Stimulated activated CD4-positive, alpha-beta T cell treated with anti-CD3 and anti-CD28 coated beads, Interleukin-2, amount 100 ng/mL, for 24 hours (primary cell): ENCODE measurements at places on chromosomes 16 and 17.
A peak's percentile ranks its signal among the peaks of the same experiment; 100 is the strongest.

DNA sequence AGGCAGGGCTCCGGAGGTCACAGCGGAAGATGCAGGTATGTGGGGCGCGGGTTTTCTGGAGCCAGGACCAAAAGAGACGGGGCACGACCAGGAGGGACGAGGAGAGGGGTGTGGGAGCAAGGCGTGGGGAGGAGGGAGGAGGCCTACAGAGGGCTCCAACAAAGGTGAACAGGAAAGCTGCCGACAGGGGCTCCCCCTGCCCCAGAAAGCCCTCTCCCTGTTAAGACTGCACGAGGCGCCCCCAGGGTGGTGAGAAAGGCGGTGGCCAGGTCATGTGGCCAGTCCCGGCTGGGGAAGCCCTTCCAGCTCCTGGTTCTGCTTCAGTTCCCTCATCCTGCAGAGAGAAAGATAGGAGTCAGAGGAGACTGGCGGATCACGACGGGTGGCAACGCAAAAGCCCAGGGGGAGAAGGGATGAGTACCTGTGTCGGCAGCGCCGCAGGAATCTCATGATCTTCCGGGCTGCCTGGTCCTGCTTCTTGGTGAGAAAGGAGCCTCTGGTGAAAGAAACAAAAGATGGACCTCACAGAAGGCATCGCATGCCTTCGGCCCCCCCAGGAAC lies 949 bp upstream of the SPAG7 start:
- DNase-seq = peak; percentile 52

- DNase-seq = no peak
Observed at GRCh38 chr16:69404275-69404805, 18.5 kb upstream of the TERF2 start.

DNA sequence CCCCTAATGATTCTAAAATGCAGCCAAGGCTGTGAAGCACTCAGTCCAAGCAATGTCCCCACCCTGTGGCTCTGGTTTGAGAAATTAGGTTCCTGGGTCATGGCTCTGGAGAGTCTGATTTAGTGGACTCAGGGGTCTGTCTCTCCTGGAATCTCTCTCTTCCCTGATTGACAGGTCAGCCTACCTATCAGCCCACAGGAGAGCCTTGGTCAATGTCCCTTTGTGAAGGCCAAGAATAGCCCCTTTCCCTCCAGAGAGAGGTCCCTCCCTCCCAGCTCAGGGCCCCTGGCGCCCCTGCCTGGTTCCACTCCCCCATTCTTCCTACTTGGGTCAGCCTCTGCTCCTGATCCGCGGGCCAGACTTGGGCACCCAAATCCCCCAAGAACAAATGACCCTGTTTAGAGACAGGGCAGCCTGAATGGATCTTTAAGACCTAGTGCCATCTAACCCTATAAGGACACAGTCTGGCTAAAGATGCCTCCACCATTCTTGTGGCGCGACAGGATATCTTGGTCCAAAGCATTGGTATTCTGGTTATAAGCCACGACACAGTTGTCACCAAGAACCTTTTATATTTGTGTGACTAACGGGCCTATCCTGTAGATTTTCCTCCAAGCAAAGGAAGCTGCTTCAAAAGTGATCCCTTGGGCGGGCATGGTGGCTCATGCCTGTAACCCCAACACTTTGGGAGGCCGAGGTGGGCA lies 38.3 kb upstream of the PRSS54 start:
- no peak for DNase-seq

GRCh38 chr16:88920618-88921590 lies 54.4 kb upstream of the PABPN1L start:
- DNase-seq = no peak

GRCh38 chr17:3596804-3597464 lies 12.3 kb downstream of the TRPV1 start:
- DNase-seq = no peak

DNA sequence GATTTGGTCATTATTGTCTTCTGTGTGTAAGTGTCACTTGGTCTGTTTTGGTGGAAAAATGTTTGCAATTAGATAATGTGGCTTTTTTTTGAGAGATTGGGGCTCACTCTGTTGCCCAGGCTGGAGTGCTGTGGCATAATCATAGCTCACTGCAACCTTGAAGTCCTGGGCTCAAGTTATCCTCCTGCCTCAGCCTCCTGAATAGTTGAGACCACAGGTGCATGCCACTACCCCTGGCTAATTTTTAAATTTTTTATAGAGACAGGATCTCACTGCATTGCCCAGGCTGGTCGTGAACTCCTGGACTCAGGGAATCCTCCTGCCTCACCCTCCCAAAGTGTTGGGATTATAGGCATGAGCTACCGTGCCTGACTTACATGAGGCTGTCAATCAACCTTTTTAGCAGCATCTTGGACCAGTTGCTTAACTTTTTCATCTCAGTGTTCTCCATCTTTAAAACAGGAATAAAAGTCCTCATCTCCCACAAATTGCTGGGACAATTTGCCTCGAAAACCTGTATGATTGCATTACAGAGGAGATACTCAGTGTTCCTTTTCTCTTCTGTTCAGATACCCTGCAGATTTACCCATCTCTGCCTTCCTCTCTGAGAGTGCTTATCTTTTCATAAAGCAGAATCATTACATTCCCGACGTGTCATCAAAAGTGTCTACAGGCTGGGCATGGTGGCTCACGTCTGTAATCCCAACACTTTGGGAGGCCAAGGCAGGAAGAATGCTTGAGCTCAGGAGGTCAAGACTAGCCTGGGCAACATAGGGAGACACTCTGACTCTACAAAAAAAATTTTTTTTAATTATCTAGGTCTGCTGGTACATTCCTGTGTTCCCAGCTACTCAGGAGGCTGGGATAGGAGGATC lies 19.1 kb downstream of the ACSF2 start:
- no peak for DNase-seq

DNA sequence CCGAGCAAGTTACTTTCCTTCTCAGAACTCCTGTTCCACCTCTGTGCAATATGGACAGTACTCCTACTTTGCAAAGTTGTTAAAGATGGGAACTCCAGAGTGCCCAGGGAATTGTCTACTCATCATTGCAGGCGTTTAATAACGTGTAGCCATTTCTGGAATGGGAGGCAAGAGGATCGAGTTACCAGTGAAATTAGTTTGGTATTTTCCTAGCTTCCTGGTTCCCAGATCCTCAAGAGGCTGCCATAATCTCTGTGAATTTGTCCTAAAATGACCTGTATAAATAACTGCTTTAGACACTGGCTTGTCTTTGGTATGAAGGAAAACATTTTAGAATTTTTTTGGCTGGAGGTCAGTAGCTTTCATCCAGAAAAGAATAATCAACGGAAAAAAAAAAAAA lies 27.7 kb downstream of the WWOX start:
- DNase-seq = no peak

DNA sequence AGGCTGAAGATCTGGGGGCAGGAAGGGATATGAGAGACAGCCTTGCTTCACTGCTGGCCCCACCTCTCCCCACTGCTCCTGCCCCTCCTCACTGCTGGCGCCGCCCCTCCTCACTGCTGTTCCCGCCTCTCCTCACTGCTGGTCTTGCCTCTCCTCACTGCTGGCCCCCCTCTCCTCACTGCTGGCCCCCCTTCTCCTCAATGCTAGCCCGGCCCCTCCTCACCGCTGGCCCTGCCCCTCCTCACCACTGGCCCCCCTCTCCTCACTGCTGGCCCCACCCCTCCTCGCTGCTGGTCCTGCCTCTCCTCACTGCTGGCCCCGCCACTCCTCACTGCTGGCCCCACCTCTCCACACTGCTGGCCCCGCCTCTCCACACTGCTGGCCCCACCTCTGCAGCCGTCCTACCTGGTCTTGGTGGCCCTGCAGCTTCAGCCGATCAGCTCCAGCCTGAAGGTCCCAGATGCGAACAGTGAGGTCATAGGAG lies 9.5 kb upstream of the PAM16 start:
- peak; percentile 30 for DNase-seq

- no peak for DNase-seq
Observed at GRCh38 chr16:2749476-2749875, 3.0 kb upstream of the SRRM2 start.

GRCh38 chr17:80832266-80832676 lies 159.4 kb upstream of the CHMP6 start:
- DNase-seq = no peak

GRCh38 chr17:75822119-75822799 lies 21.9 kb downstream of the UNC13D start:
- no peak for DNase-seq

DNA sequence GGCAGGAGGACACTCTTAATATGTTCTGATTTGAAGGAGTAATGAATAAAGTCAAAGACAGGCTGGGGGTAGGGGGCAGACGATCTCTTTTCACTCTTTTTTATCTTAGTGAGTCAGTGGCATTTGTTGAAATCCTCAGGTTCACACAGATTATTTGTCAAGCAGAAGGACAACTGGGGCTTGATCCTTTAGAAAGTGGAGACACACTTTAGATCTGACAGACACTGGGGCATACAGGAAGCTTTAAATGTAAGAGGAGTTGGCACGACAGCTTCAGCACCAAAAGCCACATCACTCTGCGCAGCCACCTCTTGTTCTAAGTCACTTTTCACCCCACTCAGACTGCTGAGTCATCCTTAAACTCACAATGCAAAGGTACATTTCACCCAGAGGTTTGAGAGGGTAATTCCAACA lies 121.5 kb downstream of the STXBP4 start:
- DNase-seq = peak; percentile 43

DNA sequence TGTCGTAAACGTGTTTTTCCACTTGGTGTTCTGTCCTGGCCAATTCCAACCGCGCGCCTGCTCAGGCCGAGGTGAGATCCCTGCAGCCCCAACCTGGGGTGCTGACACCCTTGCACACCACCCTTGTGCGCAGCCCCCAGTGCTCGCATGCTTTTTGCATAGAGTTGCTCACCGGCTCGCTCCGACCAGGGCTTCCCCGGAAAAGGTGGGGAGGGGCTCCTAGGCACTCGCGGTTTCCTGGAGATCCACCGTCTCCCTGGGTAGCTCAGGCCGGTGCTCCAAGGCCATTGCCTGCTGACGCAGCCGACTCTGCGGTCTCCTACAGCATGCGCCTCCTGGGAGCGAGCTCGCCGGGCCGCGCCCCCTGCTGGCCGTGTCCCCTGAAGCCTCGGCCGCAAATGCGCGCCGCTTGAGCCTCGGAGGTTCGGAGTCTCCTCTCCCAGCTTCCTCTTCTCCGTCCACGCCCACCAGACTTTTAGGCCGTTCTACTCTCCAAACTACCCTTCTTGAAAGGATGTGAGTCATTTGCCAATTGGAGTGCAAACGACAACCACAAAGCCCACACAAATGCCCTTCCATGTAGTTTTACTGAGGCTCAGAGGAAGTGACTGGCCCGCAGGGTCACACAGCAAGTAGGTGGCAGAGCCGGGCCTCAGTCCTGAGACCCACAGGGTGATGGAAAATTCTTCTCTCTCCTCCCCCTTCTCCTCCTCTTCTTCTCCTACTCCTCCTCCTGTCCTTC lies 7.2 kb upstream of the PDP2 start:
- DNase-seq = peak; percentile 90

GRCh38 chr16:15031586-15031985 lies 24.3 kb downstream of the NTAN1 start:
- no peak for DNase-seq

GRCh38 chr17:61452301-61453290 lies at the start of gene TBX4:
Gene TBX4, plus strand, starts transcription at chr17:61452422. Its CDS starts 4,069 bp downstream, at chr17:61456491.
- DNase-seq = no peak
